ENCODE measurements at places on chromosomes 1 and 21. TPM values are rescaled to one million over a fixed set of nuclear protein-coding genes. Genes with fewer than 3 reads are reported as not detected.

DNA sequence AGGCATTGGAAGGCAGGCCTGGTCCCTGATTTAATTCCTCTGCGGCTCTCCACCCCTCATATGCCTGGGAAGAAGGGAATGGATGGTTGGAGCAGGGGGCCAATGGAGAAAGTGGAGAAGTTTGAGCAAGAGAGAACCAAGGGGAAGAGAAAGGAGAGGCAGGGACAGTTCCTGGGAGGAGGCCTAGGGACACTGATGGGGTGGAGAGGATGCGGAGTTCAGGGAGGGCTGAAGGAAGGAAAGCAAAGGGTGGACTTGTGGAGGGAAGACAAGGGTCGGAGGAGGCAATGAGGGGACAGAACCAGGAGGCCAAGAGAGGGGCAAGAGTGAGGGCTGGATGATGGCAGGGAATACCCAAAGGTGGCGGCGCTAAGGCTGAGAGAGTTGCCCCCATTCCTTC, 7.1 kb downstream of the ZBTB7B start:
- peaks cover 6% of the 10 kb centered on the region for H3K36me3 ChIP-seq
- H3K27me3 ChIP-seq = no peaks in the 10 kb centered on the region
- DNase-seq = no peak
- peaks cover 39% of the 10 kb centered on the region for H3K4me1 ChIP-seq
- H3K27ac ChIP-seq = peak overlapping the region; percentile 80

- no peaks in the 10 kb centered on the region for H3K36me3 ChIP-seq
- no peak overlapping the region for H3K27ac ChIP-seq
- no peaks in the 10 kb centered on the region for H3K27me3 ChIP-seq
- DNase-seq = no peak
- H3K4me3 ChIP-seq = no peak overlapping the region
Measured at GRCh38 chr1:3188150-3188971, 119.4 kb downstream of the PRDM16 start.

GRCh38 chr1:44828841-44829440, 14.1 kb downstream of the PTCH2 start:
- no peak for DNase-seq
- no peak overlapping the region for H3K4me3 ChIP-seq
- no peaks in the 10 kb centered on the region for H3K4me1 ChIP-seq
- no peak overlapping the region for H3K27ac ChIP-seq
- H3K36me3 ChIP-seq = no peaks in the 10 kb centered on the region

DNA sequence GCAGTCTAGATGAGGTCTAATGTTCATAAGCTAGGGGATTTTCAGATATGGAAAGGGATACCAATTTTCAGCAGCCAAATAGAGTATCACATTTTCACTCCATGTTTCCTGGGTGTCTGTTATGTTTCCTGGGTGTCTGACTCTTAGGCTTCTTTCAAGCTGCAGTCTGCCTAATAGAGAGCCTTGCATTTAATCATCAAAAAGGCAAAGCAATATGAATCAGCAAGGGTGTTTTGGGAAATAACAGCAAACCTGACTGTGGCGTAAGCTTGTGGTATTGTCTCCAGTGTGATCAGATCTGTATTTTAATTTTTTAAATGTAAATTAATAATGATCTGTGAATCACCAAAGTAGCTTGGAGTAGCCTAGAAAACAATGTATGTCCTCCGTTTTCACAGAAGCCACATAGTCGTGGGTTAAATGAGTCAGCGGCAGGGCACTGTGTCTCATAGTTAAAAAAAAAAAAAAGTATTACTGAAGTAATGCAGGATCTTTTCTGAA, 10.4 kb downstream of the LGALS8 start:
- peak overlapping the region; percentile 18 for H3K27ac ChIP-seq
- H3K4me1 ChIP-seq = peaks cover 17% of the 10 kb centered on the region
- no peak overlapping the region for H3K4me3 ChIP-seq
- H3K36me3 ChIP-seq = peaks cover 52% of the 10 kb centered on the region
- H3K27me3 ChIP-seq = no peaks in the 10 kb centered on the region

GRCh38 chr1:27026621-27027574, 14.2 kb upstream of the TENT5B start:
- peaks cover 7% of the 10 kb centered on the region for H3K4me1 ChIP-seq
- peaks cover 25% of the 10 kb centered on the region for H3K27me3 ChIP-seq
- H3K36me3 ChIP-seq = no peaks in the 10 kb centered on the region
- DNase-seq = no peak
- H3K4me3 ChIP-seq = no peak overlapping the region
- H3K27ac ChIP-seq = no peak overlapping the region

GRCh38 chr1:86774305-86775295, 70.2 kb downstream of the SH3GLB1 start:
- no peaks in the 10 kb centered on the region for H3K36me3 ChIP-seq
- no peaks in the 10 kb centered on the region for H3K27me3 ChIP-seq
- H3K4me3 ChIP-seq = no peak overlapping the region
- DNase-seq = no peak

DNA sequence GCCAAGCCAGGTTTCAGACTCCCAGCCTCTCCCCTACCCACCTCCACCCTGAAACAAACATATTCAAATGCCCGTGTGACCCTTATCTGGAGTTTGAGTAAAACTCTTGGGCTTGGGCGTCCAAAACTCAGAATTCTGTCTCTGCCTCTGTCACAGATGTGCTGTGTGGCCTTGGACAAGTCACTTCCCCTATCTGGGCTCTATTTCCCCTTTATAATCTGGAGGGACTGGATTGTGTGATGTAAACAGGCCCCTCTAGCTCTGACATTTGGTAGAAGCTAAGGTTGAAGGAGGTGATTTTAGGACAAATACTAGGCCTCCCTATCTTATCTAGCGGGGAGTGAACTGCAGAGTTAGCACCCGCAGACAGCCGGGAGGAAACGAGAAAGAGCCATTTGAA, 67.5 kb downstream of the IGSF21 start:
- no peak overlapping the region for H3K4me3 ChIP-seq
- H3K27ac ChIP-seq = no peak overlapping the region
- H3K4me1 ChIP-seq = no peaks in the 10 kb centered on the region

- H3K4me1 ChIP-seq = peaks cover 3% of the 10 kb centered on the region
- no peaks in the 10 kb centered on the region for H3K27me3 ChIP-seq
- H3K4me3 ChIP-seq = peak overlapping the region; percentile 85
- no peaks in the 10 kb centered on the region for H3K36me3 ChIP-seq
Measured at GRCh38 chr21:42892582-42892930, 553 bp upstream of the NDUFV3 start.

DNA sequence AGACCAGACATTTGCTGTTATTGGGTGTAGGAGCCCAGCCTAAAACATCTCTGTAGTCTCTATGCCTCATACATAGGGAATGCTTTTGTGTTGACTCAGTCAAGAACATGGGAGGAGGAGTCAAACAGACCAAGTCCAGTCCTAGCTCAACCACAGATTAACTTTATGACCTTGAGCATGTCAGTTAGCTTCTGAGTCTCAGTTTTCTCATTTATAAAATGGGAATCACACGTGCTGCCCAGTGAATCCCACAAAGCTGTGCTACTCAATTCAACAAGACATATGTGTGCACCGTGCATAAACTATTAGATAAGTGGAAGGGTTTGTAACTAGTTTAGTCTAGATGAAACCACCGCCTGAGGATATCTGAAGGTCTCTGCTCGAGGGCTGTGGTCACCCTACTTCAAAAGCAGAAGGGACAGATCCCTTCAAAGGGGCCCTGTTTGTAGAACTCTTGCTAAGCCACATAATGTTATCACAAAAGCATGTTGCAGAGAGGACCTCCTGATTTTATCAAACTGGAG, 109.5 kb upstream of the NFIA start:
- no peaks in the 10 kb centered on the region for H3K36me3 ChIP-seq
- peaks cover 6% of the 10 kb centered on the region for H3K27me3 ChIP-seq
- no peaks in the 10 kb centered on the region for H3K4me1 ChIP-seq
- H3K27ac ChIP-seq = no peak overlapping the region
- DNase-seq = no peak

GRCh38 chr1:31315902-31316301, 19.1 kb downstream of the ZCCHC17 start:
- peaks cover 72% of the 10 kb centered on the region for H3K36me3 ChIP-seq
- no peak overlapping the region for H3K27ac ChIP-seq
- DNase-seq = no peak

GRCh38 chr1:11858968-11859871, 475 bp upstream of the NPPB start:
- peaks cover 9% of the 10 kb centered on the region for H3K4me1 ChIP-seq
- H3K27ac ChIP-seq = no peak overlapping the region
- H3K4me3 ChIP-seq = no peak overlapping the region
- no peaks in the 10 kb centered on the region for H3K27me3 ChIP-seq

DNA sequence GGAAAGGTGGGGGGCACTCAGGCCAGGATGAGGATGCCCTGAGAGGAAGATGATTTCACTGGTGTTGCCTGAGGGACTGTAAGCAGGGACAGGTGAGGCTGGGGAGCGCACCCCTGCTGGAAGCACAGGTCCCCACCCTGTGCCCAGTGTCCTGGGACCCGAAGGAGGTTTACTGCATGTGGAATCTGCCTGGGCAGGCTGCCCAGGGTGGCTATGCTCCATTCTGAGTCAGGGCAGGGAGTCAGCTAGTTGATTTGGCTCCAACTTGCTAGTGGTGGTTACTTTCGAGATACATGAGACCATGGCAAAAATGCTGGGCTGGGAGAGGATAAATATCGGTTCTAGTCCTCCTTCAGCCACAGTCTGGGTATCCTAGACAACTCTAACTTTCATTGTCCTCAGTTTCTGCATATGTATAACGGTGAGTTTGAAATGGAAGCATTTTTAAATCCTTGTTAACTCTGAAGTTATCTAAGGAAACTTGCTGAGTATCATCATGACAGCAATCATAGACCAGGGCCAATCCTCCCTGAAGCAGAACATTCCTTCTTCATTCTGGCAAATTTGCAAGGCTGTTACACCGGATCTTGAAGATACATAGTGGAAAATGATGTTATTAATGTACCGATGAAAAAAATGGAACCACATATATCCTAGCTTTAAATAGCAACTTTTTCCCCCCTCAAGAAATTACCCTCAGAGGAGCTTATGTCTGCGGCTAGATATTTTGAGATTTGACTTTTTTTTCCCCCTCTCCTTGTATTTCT, 7.7 kb downstream of the TLR5 start:
- no peak overlapping the region for H3K4me3 ChIP-seq
- peaks cover 14% of the 10 kb centered on the region for H3K27me3 ChIP-seq
- H3K36me3 ChIP-seq = peaks cover 3% of the 10 kb centered on the region
- H3K4me1 ChIP-seq = peaks cover 9% of the 10 kb centered on the region
- DNase-seq = no peak

DNA sequence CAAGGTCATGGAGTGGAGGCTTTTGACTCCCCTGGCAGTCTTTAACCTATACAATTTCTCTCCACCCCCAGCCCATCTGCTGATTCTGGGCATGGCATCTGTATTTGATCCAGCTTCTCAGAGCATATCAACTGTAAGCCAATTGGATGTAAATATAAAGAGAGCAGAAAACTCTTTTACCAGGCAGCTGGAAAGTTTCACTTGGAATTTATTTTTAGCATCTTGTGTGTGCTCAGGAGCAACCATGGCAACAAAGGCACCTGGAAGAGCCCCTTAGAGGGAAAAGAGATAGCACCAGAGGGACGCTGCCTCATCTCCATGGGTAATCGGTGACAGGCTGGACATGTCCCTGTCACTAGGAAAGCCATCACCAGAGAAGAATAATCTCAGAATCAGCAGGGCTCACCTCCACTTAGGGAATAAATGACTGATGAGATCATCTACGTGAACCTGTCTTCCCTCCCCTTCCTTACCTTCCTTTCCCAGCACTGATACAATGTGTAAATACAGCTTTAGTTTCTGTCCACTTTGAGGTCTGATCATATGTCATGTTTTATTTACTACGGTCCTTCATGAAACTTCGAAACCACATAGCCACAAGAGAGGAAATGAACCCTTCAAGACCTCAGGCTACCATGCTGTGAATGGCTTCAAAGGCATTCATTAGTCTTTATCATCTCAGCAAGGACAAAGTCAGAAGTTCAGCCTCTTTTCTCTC, 25.3 kb upstream of the SIPA1L2 start:
- H3K4me3 ChIP-seq = no peak overlapping the region
- no peaks in the 10 kb centered on the region for H3K27me3 ChIP-seq
- DNase-seq = no peak
- no peak overlapping the region for H3K27ac ChIP-seq

DNA sequence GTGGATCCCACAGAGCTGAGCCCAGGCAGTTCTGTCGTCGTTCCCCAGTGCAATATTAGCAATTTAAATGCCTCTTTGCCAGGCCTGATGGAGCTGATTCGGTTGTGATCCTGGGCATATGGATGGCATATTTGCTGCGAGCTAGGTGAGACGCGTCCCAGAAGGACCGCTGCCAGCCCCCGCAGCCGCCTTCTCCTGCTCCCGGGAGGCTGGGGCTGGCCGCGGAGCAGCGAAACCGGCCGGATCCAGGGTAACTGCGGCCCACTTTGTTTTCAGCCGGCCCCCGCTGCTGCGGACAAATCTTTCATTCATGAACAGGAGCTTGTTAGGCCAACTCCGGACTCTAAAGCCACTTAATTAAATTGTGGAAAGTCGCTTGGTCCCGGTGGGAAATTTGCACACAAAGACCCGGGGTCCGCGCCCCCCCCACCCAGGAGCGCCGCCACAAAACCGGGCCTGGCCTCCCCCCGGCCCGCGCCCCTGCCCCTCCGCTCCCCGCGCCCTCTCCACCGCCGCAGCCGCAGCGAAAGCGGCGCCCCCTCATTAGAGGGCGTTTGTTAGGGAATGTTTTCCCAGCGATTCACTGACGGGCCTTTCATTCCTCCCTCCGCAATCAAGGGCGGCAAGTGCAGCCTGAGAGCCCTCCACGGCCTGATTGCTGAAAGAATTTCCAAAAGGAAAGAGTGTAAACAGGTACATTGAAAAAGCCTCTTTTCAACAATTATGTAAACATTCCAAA, 383.3 kb downstream of the RRAGC start:
- no peaks in the 10 kb centered on the region for H3K4me1 ChIP-seq
- peak overlapping the region; percentile 11 for H3K4me3 ChIP-seq
- H3K36me3 ChIP-seq = no peaks in the 10 kb centered on the region
- DNase-seq = no peak
- no peak overlapping the region for H3K27ac ChIP-seq

GRCh38 chr1:150221552-150221951, 14.4 kb downstream of the ANP32E start:
- H3K4me1 ChIP-seq = no peaks in the 10 kb centered on the region
- H3K27me3 ChIP-seq = no peaks in the 10 kb centered on the region
- DNase-seq = no peak

DNA sequence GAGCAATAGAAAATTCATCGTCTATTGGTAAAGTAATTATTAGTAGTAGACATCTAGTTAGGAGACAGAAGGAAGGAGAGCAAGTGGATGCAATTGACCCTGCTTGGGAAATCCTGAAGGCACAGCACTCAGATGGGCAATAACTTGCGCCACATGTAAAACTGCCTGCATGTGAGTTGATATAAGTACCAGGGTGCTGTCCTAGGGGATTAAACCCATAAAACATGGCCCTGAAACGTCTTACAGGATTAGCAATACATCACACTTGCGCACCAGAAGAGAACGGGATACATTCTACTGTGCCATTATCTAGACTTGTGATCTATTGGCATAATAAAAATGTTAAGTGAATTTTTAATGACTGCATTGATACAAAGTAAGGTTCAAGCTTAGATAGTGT, 277.5 kb upstream of the LYPLAL1 start:
- H3K4me3 ChIP-seq = no peak overlapping the region
- no peak overlapping the region for H3K27ac ChIP-seq
- H3K36me3 ChIP-seq = no peaks in the 10 kb centered on the region

Gene RPS6KA1
- total RNA-seq = 123 TPM

Gene TCHH
- not detected for total RNA-seq

Gene CCDC27
- not detected for total RNA-seq

Gene GPX7
- 13.4 TPM for total RNA-seq

Gene ZMYM4
- total RNA-seq = 37.8 TPM

Gene DIO1
- not detected for total RNA-seq

Gene KCNA3
- 125 TPM for total RNA-seq

Gene SPATA46
- not detected for total RNA-seq

Gene CHRNB2
- 0.15 TPM for total RNA-seq

Gene MED8
- total RNA-seq = 11.4 TPM

Gene LCA5L
- total RNA-seq = 0.48 TPM

Gene KRTAP7-1
- not detected for total RNA-seq

Measured in T-cell (primary cell).